Neural progenitor cell (in vitro differentiated cells): ENCODE measurements at places on chromosomes 5 and 9. TPM values are rescaled to one million over a fixed set of nuclear protein-coding genes. Genes with fewer than 3 reads are reported as not detected.

THBS4 gene
- 31.6 and 40.5 TPM in 2 replicates for total RNA-seq

GRCh38 chr9:37432020-37432419 lies 9.5 kb downstream of the GRHPR start:
- DNase-seq: no peak
- H3K4me3 ChIP-seq: no peak overlapping the region
- H3K4me1 ChIP-seq: peaks cover 42% of the 10 kb centered on the region
- no peaks in the 10 kb centered on the region for H3K27me3 ChIP-seq
- H3K27ac ChIP-seq: no peak overlapping the region
- no peaks in the 10 kb centered on the region for H3K36me3 ChIP-seq

DNA sequence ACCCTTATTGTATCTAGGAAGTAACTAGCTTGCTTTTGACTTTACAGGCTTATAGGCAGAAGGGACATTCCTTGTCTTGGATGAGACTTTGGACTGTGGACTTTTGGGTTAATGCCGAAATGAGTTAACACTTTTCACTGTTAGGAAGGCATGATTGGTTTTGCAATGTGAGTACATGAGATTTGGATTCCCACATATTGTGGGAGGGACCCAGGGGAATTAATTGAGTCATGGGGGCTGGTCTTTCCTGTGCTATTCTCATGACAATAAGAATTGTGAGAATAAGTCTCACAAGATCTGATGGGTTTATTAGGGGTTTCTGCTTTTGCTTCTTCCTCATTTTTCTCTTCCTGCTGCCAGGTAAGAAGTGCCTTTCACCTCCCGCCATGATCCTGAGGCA lies 417.5 kb downstream of the HINT1 start:
- H3K36me3 ChIP-seq: no peaks in the 10 kb centered on the region
- H3K27ac ChIP-seq: no peak overlapping the region
- H3K27me3 ChIP-seq: no peaks in the 10 kb centered on the region
- H3K4me3 ChIP-seq: no peak overlapping the region

GRCh38 chr9:79572608-79573411 lies 1.0 kb downstream of the TLE4 start:
- peaks cover 15% of the 10 kb centered on the region for H3K36me3 ChIP-seq
- H3K4me3 ChIP-seq: peak overlapping the region; percentile 96
- peaks cover 6% of the 10 kb centered on the region for H3K27me3 ChIP-seq
- DNase-seq: peak; percentile 83
- H3K27ac ChIP-seq: peak overlapping the region; percentile 94
